ENCODE measurements at places on chromosomes 12 and 14. TPM values are rescaled to one million over a fixed set of nuclear protein-coding genes. Genes with fewer than 3 reads are reported as not detected.

Gene FOXG1
- 0.18 TPM for total RNA-seq

Gene POU6F1
- 3.7 TPM for total RNA-seq

Gene ARID2
- 23.2 TPM for total RNA-seq

- DNase-seq = peak; percentile 54
These were observed 77.7 kb upstream of the KCNJ8 start for GRCh38 chr12:21852251-21852650.

GRCh38 chr12:59093073-59093772 is 172.9 kb upstream of the LRIG3 start:
- DNase-seq = no peak

DNA sequence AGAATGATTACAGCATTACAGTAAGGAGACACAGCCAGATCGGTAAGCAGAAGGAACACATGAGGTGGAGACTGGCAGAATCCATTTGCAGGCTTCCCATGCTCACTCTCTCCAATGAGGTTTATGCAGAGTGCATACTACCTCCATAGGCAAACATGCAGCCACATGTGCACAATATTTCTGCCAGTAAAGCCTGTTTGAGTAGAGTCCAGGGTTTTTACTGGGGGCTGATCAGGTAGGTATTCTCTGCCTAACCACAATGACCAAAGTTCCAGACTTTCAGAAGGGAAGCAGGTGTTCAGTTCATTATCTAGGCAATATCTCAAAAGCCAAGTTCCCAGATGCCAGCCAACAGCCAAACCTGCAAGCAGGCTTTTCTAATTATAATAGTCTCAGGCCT is 31.1 kb downstream of the INTS13 start:
- DNase-seq = no peak

- DNase-seq = no peak
These were observed 245.5 kb downstream of the ATP23 start for GRCh38 chr12:58186914-58187313.

- peak; percentile 14 for DNase-seq
These were observed 610 bp downstream of the C14orf132 start for GRCh38 chr14:96039633-96040311.

Gene SLC25A47
- not detected for total RNA-seq

DNA sequence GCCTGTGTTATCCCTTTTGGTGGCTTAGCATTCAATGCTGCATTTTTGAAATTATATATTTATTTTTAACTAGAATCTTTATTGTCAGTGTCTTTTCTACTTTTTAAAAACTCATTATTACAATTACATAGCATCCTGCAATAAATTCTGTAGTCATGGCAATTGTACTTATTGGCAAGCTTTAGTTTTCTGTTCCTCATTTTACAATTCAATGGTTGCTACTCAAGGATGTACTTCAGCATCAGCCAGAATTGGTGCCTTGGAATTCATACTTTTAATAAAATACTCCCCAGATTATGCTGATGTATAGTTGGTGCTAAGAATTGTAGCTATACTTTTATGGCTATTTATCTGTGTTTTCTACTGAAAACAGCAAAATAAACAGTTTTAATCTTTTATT is 1756.8 kb upstream of the SEL1L start:
- DNase-seq = no peak

Gene TCP11L2
- total RNA-seq = 27.4 TPM

- no peak for DNase-seq
These were observed 483.2 kb downstream of the APAF1 start for GRCh38 chr12:99128246-99128802.

GRCh38 chr14:72925815-72926291 is 411 bp upstream of the DCAF4 start:
- no peak for DNase-seq

DNA sequence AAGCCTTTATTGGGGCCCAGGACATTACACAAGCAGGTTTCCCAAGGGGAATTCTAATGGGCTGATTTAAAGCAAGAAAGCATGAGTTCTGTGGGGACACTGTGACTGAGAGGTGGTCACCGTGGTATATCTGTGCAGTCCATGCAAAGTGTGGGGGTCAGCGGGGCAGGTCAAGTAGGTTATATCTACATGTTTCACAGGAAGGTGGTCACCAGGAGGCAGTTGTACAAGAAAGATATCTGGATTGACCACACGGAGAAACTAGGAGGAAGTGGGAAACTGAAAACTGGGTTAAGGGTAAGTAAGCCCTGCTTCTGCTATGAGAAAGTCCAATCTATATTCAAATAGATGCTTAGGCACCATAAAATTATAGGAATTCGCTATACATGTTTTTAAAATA is 77.8 kb upstream of the CNOT2 start:
- no peak for DNase-seq

- no peak for DNase-seq
These were observed 46.1 kb downstream of the DNAH10 start for GRCh38 chr12:123808167-123808566.

Gene SIX6
- total RNA-seq = not detected

DNA sequence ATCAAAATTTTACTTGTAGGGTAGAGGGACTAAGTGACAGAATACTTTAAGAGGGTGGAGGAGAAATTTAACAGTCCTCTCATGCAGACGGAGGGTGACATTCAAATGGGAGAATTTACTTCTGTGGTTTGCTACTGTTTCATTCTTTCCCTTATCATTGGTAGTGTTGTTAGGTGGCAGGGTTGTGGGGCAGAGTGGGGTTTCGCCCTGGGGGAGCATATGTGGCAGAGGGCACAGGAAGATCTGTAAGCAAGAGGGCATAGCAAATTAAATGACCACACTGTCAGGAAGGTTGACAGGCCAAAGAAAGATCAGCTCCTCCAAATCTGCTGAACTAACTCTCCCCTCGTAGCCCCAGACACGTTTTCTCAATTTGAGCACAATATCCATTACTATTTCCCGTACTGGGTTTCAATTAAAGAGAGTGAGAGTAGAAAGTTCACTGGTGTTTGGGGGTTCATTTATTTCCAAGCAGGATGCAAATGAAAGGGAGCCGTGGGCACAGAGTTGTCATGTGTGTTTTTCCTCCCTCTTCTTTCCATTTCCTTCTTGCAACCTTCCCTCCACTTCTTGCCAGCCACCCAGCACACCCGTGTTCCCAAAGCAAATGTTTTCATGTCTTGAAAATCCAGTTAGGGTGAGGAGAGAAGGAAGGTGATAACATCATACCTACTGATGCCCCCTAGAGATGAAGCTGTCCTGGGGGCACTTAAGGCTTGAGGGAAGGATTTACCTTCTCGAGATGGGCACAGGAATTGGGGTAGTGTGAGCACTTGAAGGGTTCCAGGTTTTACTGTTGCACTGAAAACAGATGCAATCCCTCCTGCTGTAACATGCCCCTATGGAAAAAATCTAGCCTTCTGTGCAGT is 6.5 kb upstream of the TBX3 start:
- no peak for DNase-seq

- no peak for DNase-seq
These were observed 128.7 kb downstream of the MIPOL1 start for GRCh38 chr14:37326434-37326833.

- DNase-seq = no peak
These were observed 41.9 kb downstream of the KCNA1 start for GRCh38 chr12:4951601-4952000.

DNA sequence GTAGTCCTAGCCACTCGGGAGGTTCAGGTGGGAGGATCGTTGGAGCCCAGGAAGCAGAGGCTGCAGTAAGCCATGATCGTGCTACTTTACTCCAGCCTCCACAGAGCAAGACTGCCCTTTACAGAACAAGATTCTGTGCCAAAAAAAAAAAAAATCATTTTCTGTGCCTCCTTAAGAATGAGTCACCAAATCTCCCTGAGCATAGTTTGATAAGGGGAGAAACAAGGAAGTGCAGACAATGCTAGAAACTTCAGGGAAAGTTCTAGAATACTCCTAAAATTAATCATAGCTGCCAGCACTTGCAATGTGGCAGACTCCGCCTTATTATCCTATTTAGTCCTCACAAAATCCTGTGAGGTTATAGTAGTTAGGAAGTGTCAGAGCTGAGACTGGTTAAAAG is 74.5 kb downstream of the KCNK10 start:
- DNase-seq = peak; percentile 10

- DNase-seq = no peak
These were observed 68.0 kb downstream of the GSC start for GRCh38 chr14:94701861-94702370.

- DNase-seq = no peak
These were observed 162.6 kb upstream of the PLEKHG7 start for GRCh38 chr12:92539976-92540781.

DNA sequence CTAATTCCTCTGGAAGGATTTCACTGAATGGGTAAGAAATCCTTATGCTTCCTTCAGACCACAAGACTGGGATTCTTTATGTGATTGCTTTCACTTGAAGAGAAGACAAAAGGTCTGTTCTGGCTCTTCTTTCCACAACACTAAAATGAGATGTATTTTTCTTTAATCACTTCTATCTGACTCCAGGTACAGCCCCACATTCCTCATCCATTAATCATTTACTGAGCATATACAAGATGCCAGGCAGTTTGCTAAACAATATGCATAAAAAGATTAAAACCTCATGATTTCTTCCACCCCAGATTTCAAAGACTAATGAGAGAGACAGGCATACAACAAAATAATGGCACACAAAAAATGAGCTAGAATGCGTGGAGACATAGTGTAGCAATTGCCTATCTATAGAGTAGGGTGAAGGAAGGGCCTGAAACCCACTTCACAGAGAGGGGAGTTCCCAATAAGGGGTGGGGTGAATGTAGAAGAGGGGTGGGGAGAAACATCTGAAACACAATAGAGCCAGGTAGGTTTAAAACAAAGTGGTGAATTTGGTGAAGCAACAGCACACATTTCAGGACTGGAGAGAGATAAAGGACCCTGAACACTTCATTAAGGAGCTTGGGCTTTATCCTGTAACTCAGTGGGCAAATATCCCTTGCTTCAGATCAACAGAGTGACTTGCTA is 65.1 kb upstream of the PRB2 start:
- DNase-seq = no peak

DNA sequence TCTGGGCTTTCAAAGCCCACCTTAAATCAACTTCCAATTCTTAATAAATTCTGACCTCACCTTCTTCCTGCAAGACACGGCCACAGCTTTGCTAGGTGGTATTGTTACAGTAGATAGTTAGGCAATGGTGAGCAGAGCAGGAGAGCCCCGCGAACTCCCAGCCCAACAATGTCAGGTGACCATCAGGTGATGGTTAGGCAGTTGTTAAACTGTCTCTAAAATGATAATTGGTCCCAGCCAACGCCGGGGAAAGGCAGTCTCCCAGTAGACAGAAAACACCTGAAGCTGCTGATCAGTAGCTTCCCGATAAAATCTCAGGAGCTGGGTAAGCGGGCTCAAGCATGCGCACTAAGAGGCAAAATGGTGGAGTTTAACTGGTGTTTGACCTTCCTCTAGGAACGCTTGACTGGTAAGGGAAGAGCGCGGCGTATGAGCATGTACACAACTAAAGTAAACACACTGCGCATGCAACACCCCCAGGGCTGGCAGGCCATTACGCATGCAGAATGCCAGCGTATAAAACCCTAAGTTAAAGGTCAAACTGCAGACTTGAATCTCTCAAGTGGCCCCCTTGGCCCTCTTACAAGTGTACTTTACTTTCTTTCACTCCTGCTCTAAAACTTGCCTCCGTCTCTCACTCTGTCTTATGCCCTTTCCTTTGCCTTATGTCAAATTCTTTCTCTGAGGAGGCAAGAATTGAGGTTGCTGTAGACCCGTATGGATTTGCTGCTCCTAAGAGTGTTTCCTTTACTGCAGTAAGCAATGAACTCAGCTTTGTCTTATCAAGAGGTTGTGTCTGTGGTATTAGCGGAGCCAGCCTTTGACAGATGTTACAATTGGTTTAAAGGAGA is 113.5 kb downstream of the C12orf75 start:
- peak; percentile 84 for DNase-seq

Gene KLRD1
- 0.45 TPM for total RNA-seq

DNA sequence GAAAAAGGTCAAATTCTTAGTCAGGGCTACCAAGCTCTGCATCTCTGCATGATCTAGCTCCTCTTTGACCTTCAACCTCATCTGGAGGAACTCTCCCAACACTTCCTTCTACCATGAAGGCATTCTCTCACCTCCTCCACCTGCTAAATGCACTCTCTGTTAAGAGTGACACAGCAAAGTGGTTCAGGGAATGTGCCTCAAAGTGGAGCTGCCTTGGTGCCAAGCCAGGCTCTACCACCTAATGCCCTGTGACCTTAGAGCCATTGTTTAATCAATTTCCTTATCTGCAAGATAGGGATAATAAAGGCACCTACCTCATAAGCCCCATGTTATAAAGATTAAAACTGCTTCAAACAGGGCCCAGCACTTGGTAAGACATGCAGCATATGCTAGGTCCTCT is 236.7 kb downstream of the ANO2 start:
- no peak for DNase-seq

DNA sequence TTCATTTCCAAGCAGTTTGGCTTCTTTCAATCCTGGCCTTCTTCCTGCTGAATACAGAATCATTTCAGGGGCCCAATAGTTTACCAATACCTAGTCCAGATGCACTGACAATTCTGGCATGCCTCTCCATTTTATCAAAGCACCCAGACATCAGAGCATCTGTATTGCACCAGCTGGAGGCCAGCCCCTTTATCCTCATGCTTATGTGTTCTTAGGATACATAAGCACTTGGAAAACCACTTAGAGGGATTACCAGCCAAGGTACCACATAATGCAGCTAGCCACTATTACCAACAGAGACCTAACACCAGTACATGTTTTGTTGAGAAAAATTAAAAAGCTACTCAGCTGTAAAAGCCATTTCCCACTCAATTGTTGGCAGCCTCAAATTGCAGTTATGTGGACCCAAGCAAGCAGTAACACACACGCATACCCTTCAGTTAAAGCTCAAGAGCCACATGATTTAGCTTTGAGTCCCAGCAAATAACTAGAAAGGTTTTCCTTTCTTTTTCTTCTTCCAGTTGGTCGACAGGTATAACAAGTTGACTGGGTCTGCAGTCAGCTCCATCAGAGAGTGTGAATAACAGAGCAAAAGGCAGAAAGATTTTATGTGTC is 263.8 kb downstream of the DIO2 start:
- no peak for DNase-seq

DNA sequence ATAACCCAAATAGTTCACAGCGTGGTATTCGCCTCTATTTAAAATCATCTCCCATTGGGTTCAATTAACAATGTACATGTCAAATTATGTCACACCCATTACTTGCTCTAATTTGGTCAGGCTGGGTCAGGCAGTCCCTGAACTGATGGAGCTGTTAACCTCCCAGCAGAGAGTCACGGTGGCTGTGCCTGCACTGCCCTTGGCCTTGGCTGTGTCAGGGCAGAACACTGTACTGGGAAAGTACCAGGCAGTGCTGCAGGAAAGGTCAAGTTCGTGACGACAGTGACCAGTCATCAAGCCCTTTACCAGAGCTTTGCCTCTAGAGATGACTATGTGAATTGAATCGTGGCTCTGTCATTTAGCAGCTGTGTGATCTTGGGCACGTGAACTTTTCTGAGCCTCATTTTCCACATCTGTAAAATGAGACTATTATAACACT is 100.0 kb downstream of the ARF6 start:
- peak; percentile 71 for DNase-seq

- DNase-seq = no peak
These were observed 9.7 kb downstream of the PIK3C2G start for GRCh38 chr12:18270958-18271460.

GRCh38 chr12:107135177-107135576 is 41.8 kb upstream of the CRY1 start:
- no peak for DNase-seq

GRCh38 chr12:53966085-53966384 is 6.9 kb upstream of the HOXC11 start:
- DNase-seq = no peak

Measured in astrocyte (in vitro differentiated cells and primary cell).